ENCODE measurements at places on chromosomes 7 and 10. TPM values are rescaled to one million over a fixed set of nuclear protein-coding genes. Genes with fewer than 3 reads are reported as not detected.

WIPF3 gene
- total RNA-seq: not detected

TWIST1 gene
- total RNA-seq: 9.2 TPM

GRCh38 chr7:901388-902154, 25.2 kb downstream of the GET4 start:
- peak; percentile 13 for DNase-seq

- no peak for DNase-seq
Measured at GRCh38 chr7:130935564-130936157, 201.7 kb upstream of the KLF14 start.

GRCh38 chr10:6229746-6230145, 27.0 kb downstream of the PFKFB3 start:
- DNase-seq: no peak

- DNase-seq: no peak
Measured at GRCh38 chr7:66344166-66344565, 139.0 kb downstream of the TPST1 start.

All from pulmonary artery endothelial cell (primary cell).